HS-5 (cell line): ENCODE measurements at places on chromosomes 6 and 20.

- DNase-seq, result peak; percentile 89
These were observed 61.1 kb upstream of the SLC22A16 start for GRCh38 chr6:110537208-110538123.

DNA sequence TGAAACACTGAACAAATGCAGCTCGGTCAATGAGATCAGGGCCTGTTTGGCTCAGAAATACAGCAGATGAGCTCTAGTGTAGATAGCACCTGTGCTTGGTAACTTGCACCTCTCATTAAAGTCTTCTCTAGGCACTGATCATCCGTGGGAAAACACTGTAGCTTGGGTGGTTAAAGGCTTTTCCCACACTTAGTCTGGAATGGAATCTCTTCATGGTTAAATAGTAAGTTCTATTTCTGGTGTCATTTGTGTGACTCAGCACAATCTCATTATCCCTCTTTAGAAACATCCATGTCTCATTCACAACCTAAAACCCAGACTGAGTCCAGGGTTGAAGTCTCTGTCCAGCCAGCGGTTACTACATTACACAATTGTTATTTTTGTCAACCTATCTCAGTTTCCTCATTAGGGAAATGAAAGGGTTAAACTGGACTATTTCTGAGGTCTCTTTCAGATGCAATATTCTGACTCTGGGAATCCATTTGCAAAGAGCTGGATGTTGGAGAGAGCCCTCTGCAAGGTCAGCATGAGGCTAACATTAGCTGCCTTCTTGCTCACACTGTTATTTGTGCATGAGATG lies 125.0 kb downstream of the ZDHHC14 start:
- DNase-seq, result no peak

GRCh38 chr6:30465595-30466306 lies 23.6 kb upstream of the HLA-E start:
- DNase-seq, result no peak

GRCh38 chr6:165884813-165885765 lies 222.0 kb upstream of the PDE10A start:
- no peak for DNase-seq

DNA sequence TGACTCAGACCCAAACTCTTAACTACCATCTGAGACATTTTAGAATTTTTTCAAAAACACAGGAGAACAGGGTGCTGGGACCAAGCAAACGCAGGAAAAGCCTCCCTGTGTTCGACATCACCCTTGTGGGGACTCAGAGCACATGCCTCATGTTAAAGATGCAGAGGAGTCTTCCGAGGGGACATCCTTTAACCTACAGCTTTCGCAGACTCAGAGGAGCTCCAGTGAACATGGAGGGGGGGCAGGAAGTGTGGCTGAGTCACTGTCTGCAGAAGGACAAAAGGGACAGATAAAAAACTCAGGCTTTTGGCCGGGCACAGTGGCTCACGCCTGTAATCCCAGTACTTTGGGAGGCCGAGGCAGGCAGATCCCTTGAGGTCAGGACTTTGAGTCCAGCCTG lies 15.1 kb downstream of the BMP7 start:
- no peak for DNase-seq

GRCh38 chr6:117477988-117478852 lies 4.3 kb upstream of the DCBLD1 start:
- DNase-seq, result no peak

DNA sequence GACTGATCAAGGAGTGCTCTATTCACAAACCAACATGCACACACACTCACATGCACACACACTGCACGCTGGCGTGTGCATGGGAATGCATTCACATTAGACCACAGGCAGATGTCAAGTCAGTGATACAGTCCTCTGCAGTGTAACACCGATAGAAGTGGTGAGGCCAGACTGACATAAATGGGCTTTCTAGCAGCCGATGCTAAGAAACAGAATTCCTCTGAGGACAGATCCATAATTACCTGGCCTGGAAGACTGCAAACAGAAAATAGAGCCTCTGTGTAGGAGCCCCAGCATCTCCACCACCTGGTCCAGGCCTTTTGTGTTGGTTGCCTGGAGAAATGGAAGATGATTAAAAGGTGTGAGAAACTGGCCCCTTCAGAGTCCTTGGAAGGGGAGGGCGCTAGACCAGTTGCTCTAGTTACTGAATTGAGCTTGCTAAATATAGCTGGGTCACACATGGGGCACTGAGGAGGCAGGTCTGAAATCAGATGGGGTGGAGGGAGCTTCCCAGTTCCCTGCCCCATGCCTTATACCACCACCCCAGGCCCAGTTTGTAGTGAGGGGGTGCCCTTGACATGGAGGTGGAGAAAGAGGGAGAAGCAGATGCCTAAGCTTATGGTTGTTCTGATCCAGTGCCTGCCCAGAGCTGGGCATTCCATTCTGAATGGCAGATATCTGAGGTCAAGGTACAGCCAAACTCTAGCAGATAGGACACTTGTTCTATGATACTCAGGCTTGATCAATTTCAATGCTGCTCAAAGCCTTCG lies 233.8 kb downstream of the LRFN2 start:
- no peak for DNase-seq

- no peak for DNase-seq
These were observed 10.2 kb downstream of the ZSCAN23 start for GRCh38 chr6:28433119-28433518.

GRCh38 chr6:12200015-12200564 lies 90.1 kb upstream of the EDN1 start:
- no peak for DNase-seq

- no peak for DNase-seq
These were observed 272.2 kb downstream of the CDC5L start for GRCh38 chr6:44659726-44660125.

- DNase-seq, result no peak
These were observed 4.3 kb upstream of the MTG2 start for GRCh38 chr20:62178316-62179161.

- DNase-seq, result no peak
These were observed 11.0 kb downstream of the TRIM10 start for GRCh38 chr6:30149858-30150550.

DNA sequence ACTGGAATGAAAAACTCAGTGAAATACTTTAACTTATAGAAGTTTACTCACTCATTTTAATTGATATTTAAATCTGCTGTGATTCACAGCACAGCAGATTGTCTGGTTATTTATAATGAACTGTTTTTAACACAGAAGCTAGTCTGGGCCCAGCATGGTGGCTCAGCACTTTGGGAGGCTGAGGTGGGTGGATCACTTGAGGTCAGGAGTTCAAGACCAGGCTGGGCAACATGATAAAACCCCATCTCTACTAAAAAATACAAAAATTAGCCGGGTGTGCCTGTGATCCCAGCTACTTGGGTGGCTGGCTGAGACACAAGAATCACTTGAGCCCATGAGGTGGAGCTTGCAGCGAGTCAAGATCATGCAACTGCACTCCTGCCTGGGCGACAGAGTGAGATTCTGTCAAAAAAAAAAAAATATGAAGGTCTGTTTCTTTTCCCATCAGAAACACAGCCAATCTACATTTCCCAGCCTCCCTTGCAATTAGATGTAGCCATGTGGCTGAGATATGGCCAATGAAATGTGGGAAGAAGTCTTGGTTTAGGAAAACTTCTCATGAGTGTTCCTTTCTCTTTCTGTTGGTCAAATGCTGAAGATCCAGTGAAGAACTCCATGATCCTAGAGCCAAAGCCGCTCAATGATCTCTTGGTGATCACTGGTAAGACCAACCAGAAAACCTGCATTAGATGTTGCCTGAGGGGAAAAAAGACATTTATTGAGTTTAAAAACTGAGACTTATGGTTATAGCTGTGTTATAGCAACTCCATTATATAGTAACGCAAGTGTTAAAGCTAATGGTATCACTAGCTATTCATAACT lies 31.3 kb upstream of the BTN3A2 start:
- DNase-seq, result no peak

DNA sequence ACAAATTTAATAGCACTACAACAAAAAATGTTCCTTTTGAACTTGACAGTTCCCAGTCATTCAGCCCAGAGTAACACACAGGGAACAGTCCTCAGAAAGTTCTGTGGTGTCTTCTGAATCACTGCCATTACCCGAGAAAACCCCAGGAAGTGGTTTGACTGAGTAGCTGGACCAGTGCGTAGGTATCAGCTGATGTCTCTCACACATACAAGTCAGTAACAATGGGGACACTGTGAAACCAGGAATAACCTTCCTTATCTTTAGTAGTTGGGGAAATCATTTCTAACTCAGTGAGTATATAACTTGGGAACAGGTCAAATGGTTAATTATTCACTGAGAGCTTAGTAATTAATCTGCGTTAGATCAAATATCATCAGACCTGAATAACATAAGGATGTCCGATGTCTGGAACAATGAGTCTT lies 73.1 kb downstream of the HIVEP2 start:
- peak; percentile 62 for DNase-seq

GRCh38 chr6:157881342-157881741 lies 58.3 kb downstream of the SNX9 start:
- no peak for DNase-seq

DNA sequence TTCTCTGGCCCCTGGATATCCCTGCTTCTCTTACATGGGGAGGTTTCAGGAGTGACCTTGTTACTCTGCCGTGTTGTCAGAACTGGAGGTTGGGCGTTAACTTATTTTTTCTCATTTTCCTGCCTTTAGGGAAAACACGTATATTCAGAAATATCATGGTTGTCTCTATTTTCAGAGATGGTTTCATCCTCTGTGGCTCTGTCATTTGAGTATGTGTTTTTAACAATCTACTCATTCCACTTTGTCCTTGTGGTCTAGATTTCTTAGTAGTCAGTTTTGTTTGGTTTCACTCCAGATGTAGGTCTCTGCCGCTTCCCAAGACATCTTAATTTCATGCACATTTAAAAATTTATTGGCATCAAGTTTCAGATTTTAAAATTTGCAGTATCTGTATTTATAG lies 45.9 kb downstream of the KCNS1 start:
- no peak for DNase-seq
